ENCODE measurements at places on chromosomes 3 and 15. TPM values are rescaled to one million over a fixed set of nuclear protein-coding genes. Genes with fewer than 3 reads are reported as not detected.

DNA sequence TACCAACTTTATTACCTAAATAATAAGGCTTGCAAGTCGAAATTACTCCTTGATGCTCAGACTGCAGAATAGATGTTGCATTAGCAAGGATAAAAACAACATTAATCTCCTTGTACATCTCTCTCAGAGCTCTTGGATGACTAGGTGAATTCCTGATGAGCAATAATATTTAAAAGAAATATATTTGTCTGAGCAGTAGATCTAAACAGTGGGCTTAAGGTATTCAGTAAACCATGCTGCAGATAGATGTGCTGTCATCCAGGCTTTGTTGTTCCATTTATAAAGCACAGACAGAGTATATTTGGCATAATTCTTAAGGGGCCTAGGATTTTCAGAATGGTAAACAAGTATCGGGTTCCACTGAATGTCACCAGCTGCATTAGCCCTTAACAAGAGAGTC lies 257.1 kb downstream of the TUSC7 start:
- H3K4me1 ChIP-seq = no peaks in the 10 kb centered on the region
- no peaks in the 10 kb centered on the region for H3K36me3 ChIP-seq
- DNase-seq = no peak
- no peak overlapping the region for H3K4me3 ChIP-seq
- no peaks in the 10 kb centered on the region for H3K27me3 ChIP-seq
- H3K27ac ChIP-seq = no peak overlapping the region

DNA sequence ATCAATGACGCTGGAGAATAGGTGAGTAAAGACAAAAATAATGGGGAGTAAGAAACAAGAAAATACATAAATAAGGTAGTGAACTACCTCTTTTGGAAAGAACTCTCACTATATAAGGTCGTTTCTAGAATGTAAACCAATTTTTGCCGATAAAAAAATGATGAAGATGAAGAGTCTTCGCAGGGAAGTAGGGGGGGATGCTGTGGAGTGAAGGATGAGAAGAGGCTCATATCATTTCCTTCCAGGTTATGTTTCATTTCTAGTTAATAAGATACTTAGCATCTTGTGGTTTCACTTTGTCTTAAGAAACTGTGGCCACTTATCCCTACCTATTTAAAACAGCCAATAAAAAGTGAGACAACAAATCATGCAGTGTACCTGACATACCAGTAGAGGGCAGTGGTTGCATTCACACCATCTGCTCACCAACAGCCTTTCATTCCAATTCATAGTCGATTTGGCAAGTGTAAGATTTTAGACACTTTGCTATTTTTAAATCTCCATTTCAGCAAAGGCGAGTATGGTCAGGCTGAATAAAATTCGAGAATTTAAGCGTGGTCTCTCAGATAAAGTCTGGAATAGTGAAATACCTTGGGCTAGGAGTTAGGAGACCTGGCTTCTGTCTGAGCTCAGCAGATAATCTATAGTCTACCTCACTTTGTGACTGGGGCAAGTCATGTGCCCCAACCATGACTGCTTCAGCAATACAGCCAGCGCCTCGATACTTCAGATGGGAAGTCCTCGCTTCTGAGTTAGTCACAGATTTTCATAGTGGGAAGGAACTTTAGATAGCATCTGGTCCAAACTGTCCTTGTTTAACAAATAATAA lies 28.9 kb upstream of the ICE2 start:
- no peaks in the 10 kb centered on the region for H3K36me3 ChIP-seq
- H3K27me3 ChIP-seq = no peaks in the 10 kb centered on the region
- H3K4me1 ChIP-seq = peaks cover 3% of the 10 kb centered on the region
- H3K27ac ChIP-seq = no peak overlapping the region
- peak overlapping the region; percentile 10 for H3K4me3 ChIP-seq
- peak; percentile 50 for DNase-seq

GRCh38 chr3:192883512-192883911 lies 34.1 kb downstream of the MB21D2 start:
- no peaks in the 10 kb centered on the region for H3K27me3 ChIP-seq
- DNase-seq = no peak
- peaks cover 46% of the 10 kb centered on the region for H3K4me1 ChIP-seq
- no peak overlapping the region for H3K4me3 ChIP-seq
- peak overlapping the region; percentile 57 for H3K27ac ChIP-seq

DPPA2 gene
- not detected for total RNA-seq

LRRK1 gene
- total RNA-seq = 15.2 TPM

DNA sequence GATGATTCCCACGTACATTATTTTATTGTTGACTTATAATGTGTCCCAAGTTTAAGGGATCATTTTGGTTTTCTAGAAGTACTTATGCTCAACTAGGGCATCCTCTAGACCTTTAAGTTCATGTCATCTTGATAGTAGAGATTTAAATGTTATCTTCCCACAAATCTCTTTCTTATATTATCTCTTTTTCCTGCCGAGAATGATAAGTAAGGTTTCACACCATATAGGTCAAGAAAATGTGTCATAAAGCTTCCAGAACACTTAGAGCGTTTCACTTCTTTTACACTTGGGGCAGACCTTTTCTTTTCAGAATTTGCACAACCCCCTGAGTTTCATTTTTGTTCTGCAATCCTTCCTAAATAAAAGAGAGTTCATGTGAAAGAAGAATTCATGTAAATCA lies 142.0 kb upstream of the CBLB start:
- peaks cover 23% of the 10 kb centered on the region for H3K4me1 ChIP-seq
- DNase-seq = no peak
- no peaks in the 10 kb centered on the region for H3K27me3 ChIP-seq
- no peak overlapping the region for H3K27ac ChIP-seq
- no peaks in the 10 kb centered on the region for H3K36me3 ChIP-seq

DNA sequence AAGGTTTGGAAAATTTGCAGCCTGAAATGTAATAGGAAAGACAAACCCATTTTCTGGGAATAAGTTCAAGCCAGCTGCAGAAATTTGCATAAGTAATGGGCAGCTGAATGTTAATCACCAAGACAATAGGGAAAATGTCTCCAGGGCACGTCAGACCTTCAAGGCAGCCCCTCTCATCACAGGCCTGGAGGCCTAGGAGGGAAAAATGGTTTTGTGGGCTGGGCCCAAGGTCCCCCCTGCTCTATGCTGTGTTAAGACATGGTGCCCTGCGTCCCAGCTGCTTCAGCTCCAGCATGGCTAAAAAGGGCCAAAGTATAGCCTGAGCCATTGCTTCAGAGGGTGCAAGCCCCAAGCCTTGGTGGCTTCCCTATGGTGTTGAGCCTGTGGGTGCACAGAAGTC lies 164.7 kb upstream of the TSPAN3 start:
- no peak overlapping the region for H3K27ac ChIP-seq
- DNase-seq = no peak
- no peaks in the 10 kb centered on the region for H3K4me1 ChIP-seq
- H3K27me3 ChIP-seq = no peaks in the 10 kb centered on the region

SLC12A1 gene
- not detected for total RNA-seq
